CD4-positive, CD25-positive, alpha-beta regulatory T cell (primary cell): ENCODE measurements at places on chromosomes 6 and 20.

- DNase-seq = no peak
These were observed 19.1 kb downstream of the ZFP64 start for GRCh38 chr20:52172392-52173047.

- DNase-seq = no peak
These were observed 296.5 kb upstream of the SLC35B3 start for GRCh38 chr6:8731874-8732273.

DNA sequence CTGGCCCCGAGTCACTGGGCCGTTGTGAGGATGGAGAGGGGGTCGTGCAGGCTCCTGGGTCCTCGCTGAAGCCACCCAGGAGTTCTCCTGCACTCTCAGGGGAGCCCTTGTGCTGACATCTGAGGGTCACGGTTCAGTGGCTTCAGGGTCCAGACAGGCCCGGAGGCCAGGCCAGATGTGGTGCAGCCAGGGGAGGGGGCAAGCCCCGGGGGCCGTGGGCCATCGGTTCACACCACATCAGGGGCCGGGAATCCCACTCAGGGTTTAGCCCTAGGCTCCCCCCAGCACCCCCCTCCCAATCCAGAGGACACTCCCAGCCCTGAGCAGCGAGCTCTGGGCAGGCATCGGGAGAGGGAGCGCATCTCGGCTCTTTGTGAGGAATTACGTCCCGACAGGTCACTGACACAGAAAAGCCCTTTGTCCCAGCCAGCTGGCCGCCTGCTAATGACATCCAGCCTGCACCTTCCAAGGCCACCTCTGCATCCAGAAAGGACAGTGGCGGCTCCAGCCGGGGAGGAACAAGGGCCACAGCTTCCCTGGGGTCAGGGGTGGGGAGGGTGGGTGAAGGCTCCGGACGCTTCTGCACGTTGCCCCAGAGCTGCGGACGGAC, 6.4 kb upstream of the CHRNA4 start:
- DNase-seq = no peak

GRCh38 chr6:14530385-14530784, 412.8 kb downstream of the CD83 start:
- no peak for DNase-seq

DNA sequence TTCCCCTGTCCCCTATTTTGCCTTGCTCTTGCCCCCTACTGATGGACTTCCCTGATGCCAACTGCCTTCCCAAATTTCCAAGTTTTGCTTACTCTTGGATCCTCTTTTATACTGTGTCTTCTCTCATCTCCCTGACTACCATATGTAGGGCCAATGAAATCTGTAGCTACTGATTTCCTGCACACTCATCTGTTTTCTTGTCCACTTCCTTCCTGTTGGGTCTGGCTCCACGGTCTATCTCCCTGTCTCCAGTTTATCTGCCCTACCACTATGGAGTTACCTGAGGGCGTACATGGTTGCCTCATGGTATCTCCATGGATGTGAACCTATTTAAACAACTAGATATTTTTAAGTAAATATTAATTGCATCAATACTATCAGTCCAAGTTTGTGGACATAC, 140.3 kb upstream of the MCHR2 start:
- DNase-seq = no peak
